ENCODE measurements at places on chromosomes 6 and 20. TPM values are rescaled to one million over a fixed set of nuclear protein-coding genes. Genes with fewer than 3 reads are reported as not detected.

TJAP1 gene
- total RNA-seq = 36.3 TPM

CLDN20 gene
- total RNA-seq = not detected

- DNase-seq = no peak
Measured at GRCh38 chr20:49585585-49586245, 17.8 kb upstream of the PTGIS start.

TFEB gene
- 26.7 TPM for total RNA-seq

DNA sequence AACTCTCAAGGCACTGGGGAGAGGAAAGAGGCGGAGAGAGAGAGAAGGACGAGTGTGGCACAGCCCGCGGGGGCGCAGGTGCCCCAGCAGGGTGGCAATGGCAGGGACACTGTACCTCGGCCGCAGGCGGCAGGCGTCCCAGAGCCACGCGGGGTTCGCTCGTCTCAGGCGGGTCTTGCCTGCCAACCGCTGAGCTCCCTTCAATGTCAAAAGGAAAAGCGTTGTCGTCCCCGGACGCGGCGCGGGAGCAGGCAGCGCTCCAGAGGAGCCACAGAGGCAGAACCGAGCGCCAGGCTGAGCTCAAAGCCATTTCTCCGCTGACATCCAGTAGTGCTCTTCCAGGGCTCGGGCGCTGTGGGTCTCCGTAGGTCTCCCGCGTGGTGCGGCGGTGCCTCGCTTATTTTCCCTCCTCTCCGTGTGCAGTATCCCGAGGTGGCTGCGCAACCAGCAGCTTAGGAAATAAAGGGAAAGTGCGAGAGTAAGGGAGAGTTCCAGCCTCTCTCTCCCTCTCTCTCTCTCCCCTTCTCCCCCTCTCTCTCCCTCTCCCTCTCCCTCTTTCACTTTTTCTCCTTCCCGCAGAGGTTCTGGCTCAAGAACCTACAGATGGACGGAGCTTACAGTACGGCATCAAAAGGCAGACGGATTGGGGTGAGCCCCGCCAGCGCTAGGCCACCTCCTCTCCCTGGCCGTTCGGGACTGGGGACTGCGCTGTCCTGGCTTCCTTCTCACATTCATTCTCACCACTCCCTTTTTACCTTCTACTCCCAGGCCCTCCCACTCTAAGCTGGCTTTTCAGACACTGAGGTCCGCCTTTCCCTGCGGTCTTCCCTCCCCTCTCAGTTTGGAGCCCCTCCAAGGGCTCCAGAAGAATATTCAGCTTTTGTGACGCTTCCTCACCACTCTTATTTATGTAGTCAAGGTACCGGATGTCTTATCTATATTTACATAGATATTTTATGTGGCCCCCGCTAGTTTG lies at the start of gene LAMA4:
Gene LAMA4 (minus strand): TSS at position 727 of the 976 bp plus-strand sequence. CDS start 417 bp downstream, at position 310.
- DNase-seq = no peak

DNA sequence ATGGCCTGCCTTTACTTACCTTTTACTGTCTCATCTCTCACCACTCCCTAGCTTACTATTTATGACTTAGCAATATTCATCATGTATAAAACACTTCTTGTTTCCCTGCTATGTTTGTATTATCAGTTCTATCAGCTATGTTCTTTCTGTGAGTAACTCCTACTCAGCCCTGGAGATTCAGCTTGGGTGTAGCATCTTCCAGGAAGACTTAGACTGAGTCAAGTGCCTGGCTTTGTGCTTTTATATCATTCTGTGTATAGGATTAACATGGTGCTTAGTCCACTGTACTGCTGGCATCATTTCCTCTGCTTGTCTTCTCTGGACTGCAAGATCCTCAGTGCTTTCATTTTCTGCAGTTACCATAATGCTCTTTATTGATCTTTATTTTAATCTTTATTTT lies 257.8 kb downstream of the BTBD3 start:
- DNase-seq = no peak

DNA sequence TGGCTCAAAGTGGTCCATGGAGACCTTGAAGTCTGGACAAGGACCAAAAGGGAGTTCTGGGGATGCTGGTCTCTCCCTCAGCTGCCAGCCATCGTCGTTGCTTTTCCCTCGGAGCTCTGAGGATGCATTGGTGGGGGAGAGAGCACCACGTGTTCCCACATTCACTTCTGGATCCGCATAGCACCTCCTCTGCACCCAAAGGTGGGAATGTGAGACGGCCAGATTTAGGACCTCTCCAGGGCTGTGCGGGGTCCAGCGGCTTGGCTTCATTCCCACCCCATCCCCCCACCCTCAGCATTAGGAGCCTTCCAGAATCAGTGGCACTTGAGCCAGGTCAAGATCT lies 1.1 kb downstream of the EPB41L1 start:
- DNase-seq = no peak

RNF39 gene
- not detected for total RNA-seq

OLIG3 gene
- not detected for total RNA-seq

SIGLEC1 gene
- total RNA-seq = not detected

- DNase-seq = no peak
Measured at GRCh38 chr6:79065232-79065631, 12.8 kb downstream of the PHIP start.

- no peak for DNase-seq
Measured at GRCh38 chr20:3398681-3399252, 8.7 kb downstream of the DNAAF9 start.

DNA sequence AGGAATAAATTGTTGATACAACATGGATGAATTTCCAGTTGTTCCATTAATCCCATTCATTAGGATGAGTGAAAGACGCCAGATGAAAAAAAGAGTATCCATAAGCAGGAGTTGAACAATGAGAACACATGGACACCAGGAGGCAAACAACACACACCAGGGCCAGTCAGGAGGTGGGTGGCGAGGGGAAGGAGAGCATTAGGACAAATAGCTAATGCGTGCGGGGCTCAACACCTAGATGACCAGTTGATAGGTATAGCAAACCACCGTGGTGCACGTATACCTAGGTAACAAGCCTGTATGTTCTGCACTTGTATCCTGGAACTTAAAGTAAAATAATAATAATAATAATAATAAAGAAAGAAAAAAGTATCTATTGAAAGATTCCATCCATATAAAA lies 11.1 kb downstream of the PCED1A start:
- no peak for DNase-seq

DNA sequence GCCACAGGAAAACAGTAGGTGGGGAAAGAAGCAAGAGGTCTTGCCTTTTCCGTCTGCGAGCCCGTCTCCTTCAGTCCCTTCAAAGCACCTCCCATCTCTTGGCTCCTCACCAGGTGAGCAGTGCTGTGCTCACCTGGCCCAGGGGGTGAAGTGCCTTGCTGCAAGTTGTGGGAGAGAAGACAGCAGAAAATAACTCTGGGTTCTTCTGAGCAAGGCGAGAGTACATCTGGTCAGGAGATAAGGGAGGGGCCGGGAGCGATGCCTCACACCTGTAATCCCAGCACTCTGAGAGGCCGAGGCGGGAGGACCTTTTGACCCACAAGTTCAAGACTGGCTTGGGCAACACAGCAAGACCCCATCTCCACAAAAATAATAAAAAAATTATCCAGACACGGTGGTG lies 35.6 kb upstream of the TGM3 start:
- DNase-seq = no peak

DNA sequence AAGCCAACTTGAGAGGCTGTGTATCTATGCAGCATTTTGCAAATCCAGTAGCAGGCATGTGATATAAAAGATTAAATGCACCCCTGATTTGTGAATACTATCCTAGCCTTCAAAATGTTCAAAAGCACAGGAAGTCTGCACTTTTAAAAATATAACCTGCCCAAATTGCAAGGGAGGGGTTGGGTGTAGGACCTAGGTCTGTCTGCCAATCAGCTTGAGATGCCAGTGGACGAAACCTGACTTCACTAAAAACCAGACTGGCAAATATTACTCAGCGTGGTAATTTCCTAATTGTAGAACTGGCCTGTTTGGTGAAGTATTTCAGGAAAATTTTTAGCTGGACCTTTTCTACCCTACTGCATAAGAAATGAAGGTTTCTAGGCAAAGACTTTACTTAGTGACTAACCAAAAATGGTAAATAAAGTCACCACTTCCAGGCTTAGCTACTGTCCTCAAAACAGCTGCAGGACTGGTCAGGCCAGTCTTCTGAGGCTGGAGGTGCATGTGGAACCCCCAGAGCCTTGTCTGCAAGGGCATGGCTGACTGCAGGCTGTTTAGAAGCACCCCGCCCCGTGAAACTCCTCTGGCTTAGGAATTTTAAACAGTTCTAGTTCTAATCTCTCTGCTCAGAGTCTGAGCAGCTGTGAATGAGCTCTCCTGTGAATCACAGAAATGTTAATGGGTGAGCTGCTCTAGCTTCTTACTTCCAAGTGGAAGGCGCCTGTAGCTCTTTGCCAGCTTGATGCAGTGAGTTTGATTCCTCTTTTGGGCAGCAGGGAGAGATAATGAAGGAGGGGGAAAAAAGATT lies 104.4 kb upstream of the ESR1 start:
- no peak for DNase-seq

- no peak for DNase-seq
Measured at GRCh38 chr6:132663661-132664060, 4.7 kb upstream of the TAAR1 start.

GRCh38 chr6:111377558-111378120 lies 105.4 kb downstream of the REV3L start:
- no peak for DNase-seq

HUS1B gene
- 4.8 TPM for total RNA-seq

GRCh38 chr6:43256670-43257366 lies 13.5 kb downstream of the TTBK1 start:
- DNase-seq = no peak

DNA sequence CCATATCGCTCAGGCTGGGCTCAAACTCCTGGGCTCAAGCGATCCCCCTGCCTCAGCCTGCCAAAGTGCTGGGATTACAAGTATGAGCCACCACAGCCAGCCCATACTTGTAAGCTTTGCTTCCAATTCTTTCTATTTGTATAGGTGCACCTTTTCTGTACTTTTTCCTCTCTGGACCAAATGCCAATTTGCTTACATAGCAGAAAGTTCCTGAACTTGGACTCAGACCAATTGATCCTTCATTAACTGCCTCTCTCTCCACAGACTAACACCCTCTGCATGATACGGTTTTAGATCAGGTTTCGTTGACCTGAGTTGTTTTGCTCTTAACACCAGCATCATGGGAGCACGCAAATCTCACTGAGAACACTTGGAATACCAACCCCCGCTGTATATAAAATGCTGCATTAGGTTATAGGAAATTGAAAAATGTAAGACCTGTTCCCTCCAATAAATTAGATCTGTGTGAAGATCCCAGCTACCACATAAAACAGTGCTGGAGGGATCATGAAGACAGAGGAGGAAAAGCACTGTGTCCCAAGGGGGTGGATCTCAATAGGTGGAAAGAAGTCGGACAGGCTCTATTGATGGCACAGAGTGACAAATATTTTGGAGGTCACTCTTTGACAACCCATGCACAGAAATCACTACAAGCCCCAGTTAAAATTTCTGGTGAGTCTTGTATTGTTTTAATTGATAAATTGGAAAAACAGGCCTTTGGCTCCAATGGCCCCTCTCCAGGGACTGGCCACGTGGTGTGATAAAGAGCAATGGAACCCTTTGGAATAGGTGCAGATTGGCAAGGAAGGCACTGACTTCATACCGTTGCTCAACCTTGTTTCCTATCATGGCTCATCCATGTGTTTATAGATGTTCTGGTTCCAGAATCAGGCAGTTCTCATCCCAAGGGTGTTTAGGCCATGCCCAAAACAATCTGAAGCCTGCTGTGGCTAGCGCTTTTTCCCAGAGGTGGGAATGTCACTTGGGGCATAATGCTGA lies 51.2 kb downstream of the ISM1 start:
- no peak for DNase-seq

GRCh38 chr6:144110210-144110609 lies 14.8 kb upstream of the SF3B5 start:
- DNase-seq = no peak

C6orf58 gene
- not detected for total RNA-seq

DNA sequence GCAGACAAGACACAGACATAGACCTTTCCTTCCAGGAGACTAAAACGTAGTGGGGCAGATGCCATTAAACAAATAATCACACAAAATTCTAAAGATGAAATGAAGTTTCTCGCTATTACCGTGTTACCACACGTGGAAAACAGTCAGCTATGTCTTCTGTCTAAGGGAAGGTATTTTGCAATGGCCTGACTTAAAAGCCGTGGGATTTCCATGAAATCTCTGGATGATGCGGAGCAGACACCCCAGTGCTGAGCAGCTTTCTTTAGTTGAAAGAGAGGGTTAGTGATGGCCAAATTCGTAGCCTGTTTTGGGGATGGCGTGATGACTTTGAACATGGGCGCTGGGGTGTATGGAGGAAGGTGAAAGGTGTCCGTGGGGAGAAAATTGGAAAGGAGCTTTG lies 281.8 kb downstream of the NRN1 start:
- no peak for DNase-seq

GRCh38 chr20:46010491-46011391 lies 2.0 kb downstream of the MMP9 start:
- DNase-seq = peak; percentile 42

RANBP9 gene
- total RNA-seq = 85.5 TPM

ARMH2 gene
- 1.8 TPM for total RNA-seq
